ENCODE measurements at places on chromosomes 16 and 17.

DNA sequence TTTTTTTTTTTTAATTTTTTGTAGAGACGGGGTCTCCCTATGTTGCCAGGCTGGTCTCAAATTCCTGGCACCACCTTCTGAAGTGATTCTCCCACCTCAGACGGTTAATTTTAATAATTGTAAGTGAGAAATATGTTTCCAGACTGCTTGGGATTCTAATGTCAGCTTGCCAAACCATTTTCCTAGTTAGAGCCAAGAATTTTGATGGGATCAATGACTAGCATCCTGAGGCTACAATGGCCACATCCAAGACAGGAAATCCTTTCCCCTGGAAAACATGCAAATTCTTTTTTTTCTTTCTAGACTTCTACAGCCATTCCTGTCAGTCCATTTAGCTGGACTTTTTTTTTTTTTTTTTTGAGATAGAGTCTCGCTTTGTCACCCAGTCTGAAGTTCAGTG is 32.6 kb downstream of the IGF2BP1 start:
- no peak for DNase-seq

DNA sequence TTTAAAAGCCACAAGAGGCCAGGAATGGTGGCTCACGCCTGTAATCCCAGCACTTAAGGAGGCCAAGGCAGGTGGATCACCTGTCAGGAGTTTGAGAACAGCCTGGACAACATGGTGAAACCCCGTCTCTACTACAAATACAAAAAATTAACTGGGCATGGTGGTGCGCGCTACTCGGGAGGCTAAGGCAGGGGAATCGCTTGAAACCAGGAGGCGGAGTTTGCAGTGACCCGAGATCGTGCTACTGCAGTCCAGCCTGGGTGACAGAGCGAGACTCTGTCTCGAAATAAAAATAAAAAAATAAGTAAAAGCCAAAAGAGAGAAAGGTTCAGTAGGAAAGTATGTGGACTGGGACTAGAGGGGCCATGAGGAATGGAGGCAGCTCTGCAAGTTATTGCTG is 13.1 kb upstream of the ITGAL start:
- DNase-seq, result no peak

DNA sequence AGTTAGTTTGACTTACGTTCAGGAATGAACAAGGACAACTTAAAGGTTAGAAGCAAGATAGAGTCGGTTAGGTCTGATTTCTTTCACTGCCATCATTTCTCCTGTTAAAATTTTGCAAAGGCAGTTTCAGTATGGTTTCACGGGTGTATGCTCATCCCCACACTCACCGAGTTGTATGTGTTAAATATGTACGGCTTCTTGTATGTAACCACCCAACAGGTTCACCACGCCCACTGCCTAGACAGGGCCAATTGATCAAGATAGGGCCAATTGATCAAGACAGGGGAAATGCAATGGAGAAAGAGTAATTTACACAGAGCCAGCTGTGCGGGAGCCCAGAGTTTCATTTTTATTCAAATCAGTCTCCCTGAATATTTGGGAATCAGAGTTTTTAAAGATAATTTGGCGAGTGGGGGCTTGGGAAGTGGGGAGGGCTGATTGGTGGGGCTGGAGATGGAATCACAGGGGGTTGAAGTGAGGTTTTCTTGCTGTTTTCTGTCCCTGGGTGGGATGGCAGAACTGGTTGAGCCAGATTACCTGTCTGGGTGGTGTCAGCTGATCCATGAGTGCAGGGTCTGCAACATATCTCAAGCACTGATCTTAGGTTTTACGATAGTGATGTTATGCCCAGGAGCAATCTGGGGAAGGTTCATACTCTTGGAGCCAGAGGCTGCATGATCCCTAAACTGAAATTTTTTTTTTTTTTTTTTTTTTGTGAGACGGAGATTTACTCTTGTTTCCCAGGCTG is 62.4 kb upstream of the PLCG2 start:
- DNase-seq, result no peak

DNA sequence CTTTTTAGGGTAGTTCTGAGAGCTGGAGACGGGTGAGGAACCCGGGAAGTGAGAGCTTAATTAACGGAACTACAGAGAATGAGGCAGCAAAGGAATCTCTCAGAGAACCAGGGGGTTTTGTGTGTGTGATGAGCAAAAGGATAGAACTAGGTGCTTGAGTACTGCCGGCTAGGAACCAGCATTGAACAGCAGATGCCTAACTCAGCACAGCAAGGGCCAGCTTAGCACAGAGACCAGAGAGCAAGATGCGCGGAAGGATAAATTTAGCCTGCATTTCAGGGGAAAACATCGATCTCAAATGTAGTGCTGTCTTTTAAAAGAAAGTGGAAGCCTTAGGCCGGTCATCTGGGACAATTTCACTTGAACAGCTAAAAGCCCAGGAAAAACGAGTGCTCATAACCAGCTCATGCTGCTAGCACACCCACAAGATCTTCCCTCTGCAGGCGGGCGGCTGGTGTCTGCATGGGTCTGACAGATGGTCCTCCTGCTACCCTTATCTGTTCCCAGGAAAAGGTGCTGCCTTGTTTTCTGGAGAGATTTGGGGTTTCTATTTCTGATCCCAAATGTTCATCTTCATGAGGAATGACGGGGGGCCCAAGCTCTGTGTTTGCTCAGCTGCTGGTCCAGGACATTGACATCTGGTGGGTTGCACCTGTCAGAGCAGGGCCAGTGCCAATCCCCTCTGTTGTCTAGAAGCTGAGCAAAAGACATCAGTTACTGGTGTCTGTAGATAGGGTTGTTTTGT is 103.9 kb downstream of the SOCS1 start:
- no peak for DNase-seq

DNA sequence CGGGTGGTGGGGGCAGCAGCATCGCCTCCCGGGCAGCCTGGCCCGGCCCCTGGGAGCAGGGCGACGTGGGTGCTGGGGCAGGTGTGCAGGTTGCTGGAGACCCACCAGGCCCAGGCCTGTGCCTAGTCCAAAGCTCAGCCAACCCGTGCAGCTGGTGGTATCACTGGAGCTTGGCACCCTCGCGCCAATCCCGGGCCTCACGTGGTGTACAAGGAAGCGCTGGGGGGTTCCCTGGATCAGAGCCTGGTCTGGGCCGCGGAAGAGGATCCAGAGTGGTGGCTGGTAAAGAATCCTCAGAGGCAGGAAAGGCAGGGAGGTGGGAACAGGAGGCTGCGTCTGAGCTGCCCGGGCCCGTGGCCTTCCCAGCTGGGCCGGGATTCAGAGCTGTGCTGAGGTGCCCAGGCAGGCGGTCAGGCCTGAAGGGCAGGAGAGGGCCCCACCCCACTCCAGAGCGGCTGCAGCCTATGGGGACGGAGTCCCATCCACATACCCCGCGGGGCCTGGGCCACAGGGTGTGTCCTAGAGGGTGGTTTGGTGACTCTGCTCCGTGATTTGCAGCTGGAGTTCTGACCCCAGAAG is 36.2 kb downstream of the ZFPM1 start:
- DNase-seq, result no peak

DNA sequence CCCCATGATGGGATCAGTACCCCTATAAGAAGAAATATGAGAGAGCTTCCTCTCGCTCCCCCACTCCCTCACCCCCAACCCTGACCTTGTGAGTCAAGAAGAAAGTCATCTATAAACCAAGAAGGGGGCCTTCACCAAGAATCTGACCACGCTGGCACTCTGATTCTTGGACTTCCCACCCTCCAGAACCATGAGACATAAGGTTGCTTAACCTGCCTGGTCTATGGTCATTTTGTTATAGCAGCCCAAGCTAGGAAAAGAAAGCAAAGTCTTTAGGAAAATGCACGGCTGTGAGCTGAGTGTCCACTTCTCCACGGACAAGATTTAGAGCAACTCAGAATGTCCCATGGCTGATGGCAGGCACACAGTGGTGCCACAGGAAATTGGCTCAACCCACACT is 333.5 kb downstream of the SOX9 start:
- DNase-seq, result no peak

GRCh38 chr17:44672479-44673093 is 16.3 kb downstream of the MEIOC start:
- DNase-seq, result no peak

DNA sequence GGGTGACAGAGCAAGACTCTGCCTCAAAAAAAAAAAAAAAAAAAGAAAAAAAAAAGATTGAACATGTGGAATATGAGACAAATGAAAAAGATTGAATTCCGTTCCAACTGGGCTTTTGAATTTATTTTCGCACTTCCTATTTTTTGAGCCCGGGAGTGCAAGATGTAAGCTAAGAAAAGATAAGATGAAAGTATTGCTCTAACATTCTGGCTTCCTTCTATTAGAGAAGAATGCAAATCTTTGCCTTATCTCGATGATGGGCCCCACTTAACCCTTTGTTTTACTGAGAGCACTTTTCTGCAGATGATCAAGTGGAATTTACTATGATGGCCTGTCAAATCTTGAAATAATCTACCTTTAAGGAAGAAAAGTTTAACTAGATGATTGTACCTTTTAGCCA is 96.3 kb downstream of the WWOX start:
- no peak for DNase-seq

DNA sequence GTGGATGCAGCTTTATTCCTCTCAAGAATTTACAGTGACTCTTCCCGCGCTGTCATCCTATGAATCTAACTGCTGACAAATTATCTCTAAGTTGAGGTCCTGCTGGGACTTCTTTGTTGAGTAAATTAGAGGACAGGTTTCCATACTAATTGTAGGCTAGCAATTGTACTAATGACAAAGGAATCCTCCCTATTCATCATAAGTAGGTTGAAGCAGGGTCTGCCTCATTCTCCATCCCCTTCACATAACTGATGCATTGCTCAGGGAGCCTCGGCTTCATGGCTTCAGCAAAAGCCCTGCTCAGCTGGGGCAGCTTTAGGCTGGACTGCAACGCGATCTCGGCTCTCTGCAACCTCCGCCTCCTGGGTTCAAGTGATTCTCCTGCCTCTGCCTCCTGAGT is 83.1 kb upstream of the IRX6 start:
- DNase-seq, result no peak

- DNase-seq, result no peak
These were observed 22.4 kb downstream of the SLC35G3 start for GRCh38 chr17:35171834-35172233.

DNA sequence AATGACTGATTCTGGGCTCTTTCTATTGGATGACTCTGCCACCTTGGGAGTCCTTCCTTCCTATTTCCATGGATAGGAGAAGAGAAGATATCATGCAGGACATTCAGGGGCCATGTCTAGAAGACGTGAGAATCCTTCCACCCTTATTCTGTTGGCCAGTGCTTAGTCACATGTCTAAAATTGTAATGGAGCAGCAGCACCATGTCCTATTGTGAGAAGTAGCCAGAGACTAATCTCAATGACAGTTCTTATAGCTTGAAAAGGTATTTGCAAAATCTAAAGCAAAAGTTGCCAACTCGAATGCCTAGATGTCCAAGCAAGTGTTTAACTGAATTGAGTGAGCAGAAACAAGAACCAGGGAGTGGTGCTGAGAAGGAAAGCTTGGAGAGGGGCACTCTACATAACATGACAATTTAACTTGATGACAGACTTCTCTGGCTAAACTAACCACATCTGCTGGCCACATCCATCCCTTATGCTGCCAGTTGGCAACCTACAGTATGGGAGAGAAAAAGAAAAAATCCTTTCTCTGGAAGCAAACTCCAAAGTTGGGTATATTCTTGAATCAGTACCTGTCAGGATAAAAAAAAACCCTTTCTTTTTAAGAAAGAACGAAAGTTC is 225.7 kb downstream of the CDH13 start:
- DNase-seq, result no peak

DNA sequence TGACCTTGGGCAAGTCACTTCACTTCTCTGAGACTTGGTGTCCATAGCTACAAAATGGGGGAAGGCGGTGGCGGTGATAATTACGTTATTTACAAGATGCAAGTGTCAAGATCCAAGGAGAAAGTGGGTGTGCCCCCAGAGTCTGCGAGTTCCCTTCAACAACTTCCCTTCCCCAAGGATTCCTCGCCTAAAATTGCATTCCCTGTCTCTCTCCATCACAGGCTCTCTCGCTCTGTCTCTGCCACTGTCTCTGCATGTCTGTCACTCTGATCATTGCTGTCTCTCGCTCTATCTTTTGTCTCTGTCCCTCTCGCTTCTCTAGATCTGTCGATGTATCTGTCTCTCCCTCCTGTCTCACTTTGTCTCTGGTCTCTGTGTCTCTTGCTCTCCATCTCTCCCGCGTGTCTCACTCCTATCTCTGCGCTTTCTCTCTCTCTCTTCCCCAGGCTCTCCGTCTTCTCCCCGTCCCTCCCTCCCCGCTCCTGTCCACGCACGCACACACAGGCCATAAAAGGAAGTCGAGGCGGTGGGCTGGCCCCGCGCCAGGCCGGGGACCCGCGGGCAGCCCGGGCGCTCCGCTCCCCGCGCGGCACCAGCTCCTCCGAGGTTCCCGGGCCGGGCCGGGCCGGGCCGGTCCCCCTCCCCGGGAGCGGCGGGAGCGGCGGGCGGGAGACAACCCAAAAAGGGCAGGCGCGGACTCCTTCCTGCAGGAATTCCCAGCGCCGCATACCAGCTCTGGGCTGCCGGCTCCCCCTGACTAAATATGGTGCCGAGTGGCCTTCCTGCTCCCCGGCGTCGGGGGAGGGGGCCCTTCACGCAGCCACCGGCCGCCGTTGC is 1.1 kb upstream of the MYH11 start:
- no peak for DNase-seq

DNA sequence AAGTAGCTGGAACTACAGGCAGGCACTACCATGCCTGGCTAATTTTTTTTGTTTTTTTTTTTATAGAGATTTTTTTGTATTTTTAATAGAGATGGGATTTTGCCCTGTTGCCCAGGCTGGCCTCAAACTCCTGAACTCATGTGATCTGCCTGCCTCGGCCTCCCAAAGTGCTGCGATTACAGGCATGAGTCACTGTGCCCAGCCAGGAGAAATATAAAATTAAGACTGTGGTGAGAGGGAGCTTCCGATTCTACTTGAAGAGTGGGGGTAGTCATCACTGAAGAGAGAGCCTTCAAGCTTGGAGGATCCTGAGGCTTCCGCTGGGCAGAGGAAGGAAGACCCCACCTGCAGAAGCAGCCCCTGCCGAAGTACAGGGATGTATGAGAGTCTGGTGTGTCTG is 34.4 kb upstream of the RGS9 start:
- DNase-seq, result no peak

GRCh38 chr16:67760206-67760955 is 41.3 kb upstream of the GFOD2 start:
- no peak for DNase-seq

DNA sequence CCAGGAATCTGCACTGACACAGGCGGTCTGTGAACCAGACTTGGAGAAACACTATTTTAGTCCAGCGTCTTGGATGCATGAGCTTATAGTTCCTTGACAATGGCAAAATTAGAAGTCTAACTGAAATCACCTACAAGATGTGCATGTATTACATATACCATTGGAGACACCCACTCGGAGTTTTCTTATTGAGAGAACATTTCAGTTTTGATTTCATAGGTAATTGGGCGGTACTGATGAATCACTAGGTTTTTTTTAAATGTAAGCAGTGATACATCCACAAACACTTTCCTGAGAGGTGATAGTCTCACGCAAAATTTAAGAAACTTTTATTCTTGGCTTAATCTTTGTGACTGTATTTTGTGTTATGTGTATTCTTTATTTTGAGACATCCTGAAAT is 69.8 kb downstream of the PRKCA start:
- no peak for DNase-seq

Data from activated naive CD8-positive, alpha-beta T cell treated with anti-CD3 and anti-CD28 coated beads, Interleukin-2, amount 50 U/mL, for 16 hours (primary cell).